Activated CD4-positive, alpha-beta T cell treated with anti-CD3 and anti-CD28 coated beads, Interleukin-2, amount 10 ng/mL, durations not matched to agents 7 days and 5 days (primary cell): ENCODE measurements at places on chromosomes 2 and 18. TPM values are rescaled to one million over a fixed set of nuclear protein-coding genes. Genes with fewer than 3 reads are reported as not detected.

- peaks cover 21% of the 10 kb centered on the region for H3K4me1 ChIP-seq
- peaks cover 15% of the 10 kb centered on the region for H3K36me3 ChIP-seq
- no peak overlapping the region for H3K27ac ChIP-seq
- DNase-seq = no peak
These were observed 81.1 kb downstream of the SETBP1 start for GRCh38 chr18:44761812-44762211.

DNA sequence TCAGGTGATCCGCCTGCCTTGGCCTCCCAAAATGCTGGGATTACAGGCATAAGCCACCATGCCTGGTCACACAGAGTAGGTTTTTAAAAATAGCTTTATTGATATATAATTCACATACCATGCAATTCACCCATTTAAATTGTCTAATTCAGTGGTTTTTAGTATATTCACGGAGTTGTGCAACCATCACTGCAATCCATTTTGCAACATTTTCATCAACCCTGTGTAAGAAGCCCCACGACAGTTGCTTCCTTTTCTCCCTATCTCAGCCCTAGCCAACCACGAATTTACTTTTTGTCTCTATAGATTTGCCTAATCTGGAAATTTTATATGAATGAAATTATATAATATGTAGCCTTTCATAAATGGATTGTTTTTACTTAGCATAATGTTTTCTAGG lies 266.4 kb downstream of the NAPG start:
- no peaks in the 10 kb centered on the region for H3K36me3 ChIP-seq
- H3K4me3 ChIP-seq = no peak overlapping the region
- no peak overlapping the region for H3K27ac ChIP-seq
- DNase-seq = no peak
- peaks cover 7% of the 10 kb centered on the region for H3K4me1 ChIP-seq
- H3K27me3 ChIP-seq = peaks cover 25% of the 10 kb centered on the region

DNA sequence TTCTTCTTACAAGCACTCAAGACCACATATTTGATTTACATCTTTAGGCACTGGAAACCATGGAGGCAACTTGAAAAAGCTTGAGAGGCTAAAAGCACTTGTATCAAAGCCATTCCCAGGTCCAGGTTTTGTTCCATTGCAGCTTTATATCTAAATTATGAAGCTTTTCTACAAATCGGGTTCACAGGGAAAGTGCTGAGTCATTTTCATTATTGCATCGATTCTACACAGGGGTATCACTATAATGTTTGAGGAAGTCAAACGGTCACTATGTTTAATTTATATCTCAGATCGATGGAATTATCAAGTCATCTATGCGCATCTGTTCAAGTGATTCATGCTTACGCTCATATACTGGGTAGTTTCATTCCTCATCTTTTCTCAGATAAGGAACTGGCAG lies 118.7 kb downstream of the VWC2L start:
- H3K4me3 ChIP-seq = no peak overlapping the region
- no peaks in the 10 kb centered on the region for H3K4me1 ChIP-seq
- DNase-seq = no peak
- no peaks in the 10 kb centered on the region for H3K27me3 ChIP-seq

DNA sequence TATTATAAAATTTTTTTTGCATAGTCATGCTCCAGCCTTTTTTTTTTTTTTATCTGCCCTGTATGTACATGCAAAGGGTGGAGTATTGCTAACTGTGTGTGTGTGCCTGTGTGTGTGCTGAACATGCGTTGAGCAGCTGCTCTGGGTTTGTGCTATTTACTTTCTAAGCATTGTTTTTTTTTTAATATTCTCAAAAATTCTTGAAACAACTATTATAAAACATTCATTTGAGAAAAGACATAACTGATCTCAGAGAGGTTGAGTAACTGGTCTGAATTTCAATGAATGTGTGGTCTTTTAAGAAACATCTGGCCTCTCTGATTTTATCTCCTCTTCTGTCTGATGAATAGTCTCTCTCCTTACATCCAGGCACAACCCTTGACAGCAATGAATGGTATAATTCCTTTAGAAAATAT lies 366.0 kb upstream of the SLC14A2 start:
- no peak overlapping the region for H3K27ac ChIP-seq
- no peak for DNase-seq
- no peaks in the 10 kb centered on the region for H3K4me1 ChIP-seq
- H3K4me3 ChIP-seq = no peak overlapping the region

DNA sequence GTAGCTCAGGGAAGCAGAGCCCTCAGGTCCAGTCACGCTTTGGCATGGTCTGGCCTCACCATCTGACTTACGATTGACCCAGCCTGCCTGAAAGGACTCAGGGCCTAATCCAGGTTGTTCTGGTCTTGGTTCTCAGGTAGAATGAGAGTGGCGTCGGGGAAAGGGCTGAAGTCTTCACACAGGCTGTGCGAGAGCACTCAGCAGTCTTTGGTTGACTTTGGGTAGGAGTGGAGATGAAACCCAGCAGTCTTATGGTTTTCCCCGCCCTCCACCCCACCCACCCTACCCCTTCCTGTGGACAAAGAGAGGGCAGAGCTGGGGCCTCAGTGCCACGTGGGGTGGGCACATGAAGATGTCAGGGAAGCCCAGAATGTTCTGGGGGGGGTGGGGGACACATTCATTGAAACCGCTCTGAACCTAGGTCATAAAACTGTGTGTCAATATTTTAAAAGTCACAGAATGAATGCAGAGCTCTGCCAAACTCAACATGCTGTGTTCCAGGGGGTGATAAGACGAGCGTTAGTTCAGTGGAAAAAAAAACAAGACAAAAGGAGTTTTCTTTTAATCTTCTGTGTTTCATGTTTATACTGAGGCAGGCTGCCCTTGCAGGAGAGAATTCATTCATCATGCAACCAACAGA lies 58.6 kb upstream of the ALPP start:
- peak overlapping the region; percentile 93 for H3K27ac ChIP-seq
- peaks cover 80% of the 10 kb centered on the region for H3K4me1 ChIP-seq
- H3K36me3 ChIP-seq = peaks cover 10% of the 10 kb centered on the region
- H3K27me3 ChIP-seq = no peaks in the 10 kb centered on the region
- no peak for DNase-seq

Gene LAMA3
- 0.54 TPM for total RNA-seq

Gene LBX2
- total RNA-seq = 0.25 TPM

Gene SIX2
- not detected for total RNA-seq

Gene TUBA3E
- not detected for total RNA-seq
